HFFc6 (cell line): ENCODE measurements at places on chromosomes 5 and 9.
A peak's percentile ranks its signal among the peaks of the same experiment; 100 is the strongest.

DNA sequence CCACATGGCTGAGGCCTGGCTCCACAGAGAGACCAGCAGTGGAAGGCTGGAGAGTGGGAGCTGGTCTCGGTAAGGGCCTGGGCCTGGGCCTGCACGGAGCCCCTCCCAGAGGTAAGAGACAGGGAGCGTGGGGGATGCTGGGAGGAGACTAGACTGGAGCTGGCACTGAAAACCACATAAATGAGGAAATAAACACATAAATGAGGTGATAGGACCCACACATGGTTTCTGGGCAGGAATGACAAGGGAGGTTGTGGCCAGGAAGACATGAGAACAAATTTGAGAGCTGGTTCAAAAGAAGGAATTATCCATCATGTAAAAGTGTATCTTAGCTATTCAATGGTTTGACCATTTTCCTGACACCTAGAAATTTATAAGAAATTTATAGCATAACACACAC lies 451.7 kb upstream of the DAP start:
- no peak for DNase-seq

DNA sequence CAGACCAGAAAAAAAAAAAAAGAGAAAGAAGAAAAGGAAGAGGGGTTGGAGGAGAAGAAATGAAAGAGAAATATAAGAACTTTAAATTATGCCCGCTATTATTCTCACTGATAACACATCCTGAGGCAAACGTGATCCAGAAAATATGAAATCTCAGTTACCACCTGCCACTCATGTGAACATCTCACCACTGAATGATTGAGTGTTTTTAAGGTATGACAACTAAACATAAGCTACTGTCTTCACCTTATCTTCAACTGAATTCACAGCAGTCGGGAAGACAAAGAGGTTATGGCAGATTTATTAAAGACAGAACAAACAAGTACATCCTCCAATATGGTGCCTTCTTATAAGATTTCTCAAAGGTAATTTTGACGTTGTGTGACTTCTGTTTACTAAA lies 327.9 kb downstream of the TMEM161B start:
- no peak for DNase-seq

DNA sequence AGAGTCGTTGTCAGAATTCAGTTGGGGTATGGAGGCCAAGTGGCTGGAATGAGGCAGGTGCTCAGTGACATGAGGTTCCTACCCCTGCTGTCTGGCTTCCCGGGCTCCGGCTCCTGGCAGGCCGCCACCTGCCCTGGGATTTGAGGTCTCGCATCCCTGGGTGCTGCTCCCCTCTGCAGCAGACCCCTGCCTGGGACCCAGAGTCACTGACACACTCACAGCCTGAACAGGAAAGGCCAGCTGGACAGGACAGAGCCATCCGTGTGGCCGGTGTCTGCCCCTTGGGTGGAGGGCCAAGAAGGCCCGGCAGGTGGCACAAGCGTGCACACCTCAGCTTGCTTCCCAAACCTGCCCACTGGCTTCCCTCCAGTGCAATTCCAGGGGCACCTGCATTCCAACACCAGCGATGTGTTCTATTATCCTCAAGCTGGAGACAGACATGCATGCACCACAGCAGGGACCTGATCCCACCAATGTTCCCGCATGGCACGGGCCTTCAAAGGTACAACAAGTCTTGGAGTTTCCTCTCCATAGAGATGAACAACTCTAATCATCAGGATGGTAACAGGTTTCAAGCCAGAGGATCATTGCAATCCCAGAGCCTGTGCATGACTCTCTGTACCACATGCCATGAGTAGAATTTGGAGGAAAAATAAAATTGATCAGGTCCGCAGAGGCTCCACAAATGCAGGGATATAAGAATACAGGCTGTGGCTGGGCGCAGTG lies 45.6 kb upstream of the RNF130 start:
- no peak for DNase-seq

GRCh38 chr5:52134013-52134650 lies 653.6 kb upstream of the ITGA1 start:
- DNase-seq, result no peak

- DNase-seq, result no peak
Observed at GRCh38 chr9:18009902-18010301, 431.0 kb downstream of the SH3GL2 start.

DNA sequence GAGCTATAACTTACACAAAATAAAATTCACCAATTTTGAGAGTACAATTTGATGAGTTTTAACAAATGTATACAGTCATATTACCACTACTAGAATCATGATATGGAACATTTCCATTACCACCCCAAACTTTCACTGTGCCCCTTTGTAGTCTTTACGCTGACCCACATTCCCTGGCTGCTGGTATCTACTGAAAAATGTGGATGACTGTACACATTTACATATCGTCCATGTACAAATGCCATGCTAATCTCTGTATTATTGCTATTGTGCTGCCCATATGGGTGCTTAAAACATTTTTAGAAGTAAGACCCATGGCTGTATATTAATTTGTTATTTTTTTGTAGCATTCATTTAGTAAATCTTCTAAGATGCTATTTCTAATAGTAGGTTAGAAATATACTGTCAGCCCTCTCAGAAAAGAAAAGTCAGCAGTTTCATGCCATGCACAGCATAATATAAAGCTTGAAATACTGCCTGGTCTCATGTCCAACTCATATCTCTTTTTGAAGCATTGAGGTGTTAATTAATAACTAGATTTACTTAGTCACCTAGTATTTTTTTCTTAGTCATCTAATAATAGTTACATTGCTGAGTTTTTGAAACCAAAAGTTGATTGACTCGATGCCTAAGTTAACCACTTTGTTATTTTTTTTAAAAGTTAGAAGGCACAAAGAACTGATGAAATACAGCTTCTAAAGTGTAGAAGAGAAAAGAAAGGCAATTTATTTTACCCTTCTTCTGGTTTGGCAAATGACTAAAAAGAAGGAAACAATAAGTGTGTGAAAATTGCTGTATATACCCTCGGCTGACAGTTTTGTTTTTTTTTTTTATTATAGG lies 188.3 kb upstream of the MEF2C start:
- DNase-seq, result no peak

- DNase-seq, result no peak
Observed at GRCh38 chr5:127935398-127935797, 148.2 kb upstream of the SLC12A2 start.

DNA sequence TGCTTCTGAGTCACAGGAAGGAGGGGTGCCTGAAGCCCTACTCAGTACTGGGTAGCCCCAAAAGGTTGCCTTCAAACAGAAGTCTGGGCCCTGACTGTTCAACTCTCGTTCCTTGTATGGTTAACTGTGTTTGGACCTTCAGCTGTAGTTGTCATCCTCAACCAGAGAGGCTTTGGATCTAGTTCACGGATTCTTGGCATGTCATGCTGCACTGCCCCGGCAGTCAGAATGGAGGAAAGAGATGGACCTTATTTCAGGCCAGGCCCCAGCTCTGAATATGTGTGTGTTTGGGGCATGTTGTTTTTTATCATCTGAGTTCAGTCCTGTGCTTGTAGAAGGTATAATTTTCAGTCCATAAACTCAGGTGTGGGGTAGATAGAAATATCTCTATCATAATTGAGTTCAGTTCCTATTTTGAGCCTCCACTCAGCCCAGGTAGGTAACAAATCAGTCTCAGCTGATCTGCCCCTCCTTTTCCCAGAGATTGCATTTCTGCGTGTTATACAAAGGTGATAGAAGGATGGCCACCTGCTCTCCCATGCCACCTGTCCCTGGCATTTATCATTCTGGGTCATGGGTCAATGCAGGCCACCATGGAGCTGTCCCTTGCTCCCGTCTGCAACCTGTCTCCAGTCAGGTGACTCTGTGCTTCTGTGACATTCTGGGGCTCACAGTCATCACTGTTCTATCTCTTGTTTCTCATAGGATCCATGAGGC lies 127.5 kb upstream of the CPEB4 start:
- DNase-seq, result no peak

- DNase-seq, result no peak
Observed at GRCh38 chr5:134585966-134586365, 46.7 kb downstream of the SAR1B start.

DNA sequence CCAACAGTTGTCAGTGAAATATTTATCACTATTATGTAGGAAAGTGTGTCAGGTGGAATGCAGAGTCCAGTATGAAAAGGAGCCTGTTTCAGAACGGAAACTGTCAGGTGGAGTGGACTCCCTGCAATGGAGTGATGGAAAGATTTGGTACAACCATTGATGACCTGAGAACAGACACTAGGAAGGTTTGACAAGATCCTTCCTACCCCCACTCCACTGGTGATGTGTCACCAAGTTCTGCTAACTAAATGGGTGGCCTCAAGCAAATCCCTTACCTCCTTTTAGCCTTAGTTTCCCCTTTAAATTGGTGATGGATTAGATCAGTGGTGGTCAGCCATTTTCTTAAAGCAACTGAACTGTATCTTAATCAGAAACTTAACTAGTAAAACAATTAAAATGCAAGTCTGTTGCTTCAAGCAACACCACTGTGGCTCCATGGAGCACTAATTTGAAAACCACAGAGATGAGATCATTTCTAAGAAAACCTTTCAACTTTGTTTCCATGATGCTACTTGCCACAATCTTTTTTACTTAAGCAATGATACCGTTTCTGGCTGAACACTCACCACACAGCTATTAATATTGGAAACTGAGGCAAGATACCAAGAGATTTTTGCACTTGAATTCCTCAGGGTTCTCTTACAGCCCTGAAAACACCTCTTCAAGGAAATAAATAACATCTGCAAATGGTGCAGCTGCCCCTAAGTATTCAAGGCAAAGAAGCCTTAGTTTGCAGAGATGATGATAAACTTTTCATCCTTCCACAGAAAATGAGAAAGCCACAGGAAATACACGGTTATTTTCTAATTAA lies 140.6 kb downstream of the ERCC6L2 start:
- DNase-seq, result no peak

- DNase-seq, result no peak
Observed at GRCh38 chr9:123943671-123944070, 13.7 kb upstream of the DENND1A start.

DNA sequence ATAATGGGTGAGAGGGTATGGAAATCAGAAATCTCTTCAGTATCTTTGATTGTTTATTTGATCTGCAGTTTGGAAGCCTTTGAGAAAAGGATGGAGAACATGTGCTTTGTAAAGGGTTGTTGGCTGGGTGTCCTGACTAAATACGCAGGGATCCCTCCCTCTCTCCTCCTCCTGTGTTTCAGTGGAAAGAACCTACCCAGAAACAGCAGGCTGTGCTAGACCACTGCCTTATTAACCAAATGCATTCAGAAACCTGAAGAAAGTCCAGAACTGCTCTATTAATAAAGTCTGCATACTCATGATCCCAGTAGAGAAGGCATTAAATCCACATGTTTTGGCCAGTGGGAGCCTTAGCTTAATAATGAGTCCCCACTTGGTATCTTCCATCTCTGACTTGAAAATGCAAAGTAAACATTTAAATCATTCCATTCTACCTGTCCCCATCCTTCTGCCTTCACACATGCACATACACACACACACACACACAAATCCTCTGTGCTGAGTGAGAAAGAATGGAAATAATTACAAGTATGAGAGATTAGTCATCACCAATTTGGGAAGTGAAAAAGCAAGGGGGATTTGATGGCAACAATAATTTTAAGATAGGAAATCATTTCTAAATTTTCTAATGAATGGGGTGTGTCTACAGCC lies 10.0 kb upstream of the LECT2 start:
- peak; percentile 28 for DNase-seq

GRCh38 chr9:76245518-76245917 lies 148.7 kb downstream of the RFK start:
- no peak for DNase-seq

GRCh38 chr5:154058055-154059038 lies 19.6 kb downstream of the MFAP3 start:
- DNase-seq, result no peak

GRCh38 chr5:112735702-112736101 lies 2.0 kb upstream of the APC start:
- peak; percentile 84 for DNase-seq

DNA sequence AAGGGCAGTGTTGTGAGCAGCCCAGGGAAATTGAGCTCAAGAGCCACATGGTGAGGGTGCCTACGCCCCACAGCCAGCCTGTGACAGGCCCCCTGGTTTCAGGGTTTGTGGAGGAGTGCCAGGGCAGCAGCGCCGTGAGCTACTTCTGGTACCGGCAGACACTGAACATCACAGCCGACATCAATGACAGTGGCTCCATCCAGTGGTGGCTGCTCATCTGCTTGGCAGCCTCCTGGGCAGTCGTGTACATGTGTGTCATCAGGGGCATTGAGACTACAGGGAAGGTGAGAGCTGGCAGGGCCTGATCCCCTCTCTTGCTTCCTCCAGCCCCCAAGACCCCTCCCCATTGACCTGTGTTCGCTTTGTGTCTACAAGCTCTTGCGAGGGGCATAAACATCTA lies 10.2 kb downstream of the SLC6A18 start:
- no peak for DNase-seq

DNA sequence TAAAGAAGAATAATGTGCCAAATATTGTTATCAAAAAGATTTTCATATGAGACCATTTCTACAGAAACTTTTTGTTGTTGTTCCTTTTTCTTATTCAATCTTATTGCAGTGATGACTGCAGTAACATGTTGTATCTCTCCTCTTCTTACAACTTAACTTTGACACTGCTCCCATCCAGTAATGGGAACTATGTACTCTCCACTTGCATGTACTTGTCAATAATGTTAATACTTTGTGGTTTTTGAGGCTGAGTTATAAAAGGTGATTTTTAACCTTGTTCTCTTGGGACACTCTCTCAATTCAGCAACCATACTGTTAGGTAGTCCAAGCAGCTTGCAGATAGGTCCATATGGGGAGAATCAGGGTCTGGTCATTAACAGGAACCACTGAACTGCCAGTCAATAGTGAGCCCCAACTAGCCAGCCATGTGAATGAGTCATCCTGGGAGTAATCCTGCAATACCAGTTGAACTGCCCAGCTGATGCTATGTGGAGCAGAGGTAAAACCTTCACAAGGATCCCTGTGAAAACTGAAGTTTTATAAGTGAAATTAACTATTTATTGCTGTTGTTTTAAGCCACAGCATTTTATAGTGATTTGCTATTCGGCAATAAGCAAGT lies 199.6 kb upstream of the DAB2 start:
- no peak for DNase-seq

DNA sequence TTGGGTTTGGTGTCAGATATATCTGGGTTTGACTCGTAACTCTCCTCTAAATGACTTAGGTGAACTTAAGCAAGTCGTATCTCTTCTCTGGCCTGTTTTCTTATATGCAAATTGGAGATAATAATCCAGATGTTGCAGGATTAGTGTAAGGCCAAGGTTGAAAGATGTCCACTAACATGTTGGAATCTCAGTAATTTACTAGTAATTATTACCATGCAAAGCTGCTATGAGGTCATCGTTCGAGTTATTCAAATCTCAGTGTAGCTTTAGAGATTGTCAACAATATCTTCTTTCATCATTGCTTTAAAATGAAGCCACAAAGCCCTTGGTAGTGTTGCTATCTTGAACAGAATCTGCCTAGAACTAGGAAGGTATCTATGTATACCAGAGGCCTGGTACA lies 437.7 kb upstream of the KLF4 start:
- DNase-seq, result no peak
